ENCODE measurements at places on chromosomes 2 and 18.

DNA sequence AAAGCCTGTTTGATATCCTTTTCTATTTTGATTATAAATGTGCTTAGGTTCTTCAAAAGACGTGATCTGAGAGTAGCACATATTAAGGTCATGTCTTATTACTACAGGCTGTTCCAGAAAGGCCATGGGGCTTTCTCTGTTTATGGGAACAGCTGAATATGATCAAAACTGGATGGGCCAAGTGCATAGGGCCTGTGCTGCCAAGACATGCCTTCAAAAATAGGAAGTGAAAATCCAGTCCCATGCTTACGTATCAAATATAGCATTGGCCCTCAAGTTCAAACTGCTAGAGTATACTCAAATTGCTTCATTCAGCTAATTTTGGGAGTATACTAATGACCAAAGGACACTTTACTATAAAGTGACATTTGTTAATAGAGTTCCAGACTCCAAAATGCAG is 24.1 kb downstream of the SLC25A52 start:
- peak; percentile 22 for DNase-seq

DNA sequence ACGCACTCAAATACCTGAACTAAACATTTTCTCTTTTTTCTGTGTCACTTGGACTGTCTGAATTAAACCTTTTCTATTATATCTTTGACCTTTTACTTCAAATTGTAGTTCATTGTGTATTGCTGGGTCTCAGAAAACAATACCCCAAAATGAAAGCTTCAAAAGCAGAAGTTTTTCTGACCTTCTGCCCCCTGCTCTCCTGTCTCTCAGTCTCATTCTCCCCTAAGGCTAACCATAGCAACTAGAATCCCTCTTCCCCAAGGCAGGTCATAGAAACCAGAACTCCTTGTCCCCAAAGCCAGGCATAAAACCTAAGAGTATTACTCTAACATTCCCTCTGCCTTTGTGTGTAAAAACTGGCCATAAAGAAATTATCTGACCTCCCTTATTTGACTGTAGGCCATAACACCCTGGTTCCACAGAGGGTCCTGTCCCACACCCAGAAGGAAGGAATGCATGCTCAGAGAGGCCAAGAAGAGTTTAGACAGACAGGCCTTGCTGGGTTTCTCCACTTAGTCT is 93.5 kb upstream of the B3GNT2 start:
- DNase-seq: no peak

DNA sequence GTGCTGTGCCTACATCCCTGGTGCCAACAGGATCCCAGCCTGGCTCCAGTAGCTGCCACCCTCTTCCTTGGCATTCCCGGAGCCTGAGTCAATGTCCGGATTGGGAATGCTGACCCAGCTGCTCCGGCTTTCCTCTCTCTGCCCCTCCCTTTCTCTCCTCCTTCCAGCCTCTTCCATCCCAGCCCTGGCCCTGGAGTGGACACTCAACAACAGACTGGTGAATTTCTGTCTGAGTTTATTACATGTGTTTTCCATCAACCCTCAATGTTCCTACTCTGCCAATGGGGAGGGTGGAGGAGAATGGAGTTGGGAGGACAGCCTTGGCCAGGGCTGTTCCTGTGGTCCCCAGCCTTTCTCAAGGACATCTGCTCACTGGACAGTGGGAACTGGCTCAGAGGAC is 917 bp upstream of the PRKAG3 start:
- no peak for DNase-seq

- DNase-seq: no peak
Observed at GRCh38 chr2:76444732-76445131, 734.0 kb upstream of the GCFC2 start.

GRCh38 chr2:185145316-185146121 is 547.2 kb downstream of the ZNF804A start:
- no peak for DNase-seq

Data from pons (tissue), 1 donor.